ENCODE measurements at places on chromosomes 6 and 20.

GRCh38 chr6:69801225-69801624, 4.4 kb upstream of the LMBRD1 start:
- no peak for DNase-seq

GRCh38 chr20:60087563-60088105, 129.4 kb downstream of the CDH26 start:
- no peak for DNase-seq

DNA sequence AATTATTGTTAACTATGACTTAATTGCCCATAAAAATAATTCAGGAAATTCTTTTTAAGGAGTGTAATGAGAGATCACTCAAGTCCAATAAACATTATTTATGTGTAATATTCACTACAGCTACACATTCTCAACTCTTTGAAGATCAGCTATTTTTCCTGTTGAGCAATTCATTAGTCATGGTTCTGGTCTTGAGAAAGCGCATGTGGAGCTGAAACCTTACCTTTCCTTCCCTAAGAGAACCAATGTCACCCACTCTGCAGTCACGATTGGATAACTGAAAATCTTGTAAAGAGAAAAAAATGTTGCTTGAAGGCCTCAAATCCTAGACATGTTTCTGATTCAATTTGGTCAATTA, 736.9 kb upstream of the MARCKS start:
- no peak for DNase-seq

GRCh38 chr6:118249680-118250079, 298.4 kb upstream of the PLN start:
- DNase-seq: no peak

GRCh38 chr20:9911519-9911918, 72.6 kb upstream of the PAK5 start:
- DNase-seq: no peak

- no peak for DNase-seq
Measured at GRCh38 chr6:47230579-47230978, 79.1 kb downstream of the TNFRSF21 start.

DNA sequence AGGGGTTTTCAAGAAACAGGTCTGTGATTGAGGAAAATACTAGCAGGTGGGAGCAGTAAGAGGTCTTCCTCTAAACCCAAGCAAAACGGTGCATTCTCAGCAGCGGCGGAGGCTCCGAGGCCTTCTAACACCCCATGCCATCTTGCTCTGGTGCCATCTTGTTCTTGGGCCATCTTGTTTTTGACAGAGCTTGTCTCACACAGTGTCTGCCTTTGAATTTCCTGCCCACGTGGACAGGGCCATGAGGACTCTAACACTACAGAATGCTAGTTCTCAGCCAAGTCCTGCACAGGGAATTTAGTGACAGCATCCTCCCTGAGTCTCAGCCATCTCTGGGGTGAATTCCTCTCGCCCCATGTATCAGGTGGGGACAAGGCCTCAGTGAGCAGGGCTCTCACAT, 76.4 kb downstream of the PSMG4 start:
- DNase-seq: no peak

- peak; percentile 45 for DNase-seq
Measured at GRCh38 chr20:53773792-53774401, 180.3 kb upstream of the ZNF217 start.

DNA sequence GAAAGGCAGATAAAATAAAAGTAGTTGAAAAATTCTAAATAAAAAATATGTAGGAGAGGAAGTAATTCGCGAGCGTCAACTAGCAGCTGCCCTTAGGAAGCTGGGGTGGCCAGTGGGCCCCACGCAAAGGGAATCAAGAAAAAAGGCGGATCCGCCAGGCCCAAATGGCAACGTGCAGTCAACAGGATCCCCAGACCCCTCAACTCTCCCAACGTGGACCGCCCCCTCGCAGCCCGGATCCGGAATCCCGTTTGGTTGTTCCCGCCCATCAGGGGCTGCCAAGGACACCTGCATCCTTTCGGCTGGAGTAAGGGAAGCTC, 296 bp downstream of the DZANK1 start:
- peak; percentile 58 for DNase-seq

DNA sequence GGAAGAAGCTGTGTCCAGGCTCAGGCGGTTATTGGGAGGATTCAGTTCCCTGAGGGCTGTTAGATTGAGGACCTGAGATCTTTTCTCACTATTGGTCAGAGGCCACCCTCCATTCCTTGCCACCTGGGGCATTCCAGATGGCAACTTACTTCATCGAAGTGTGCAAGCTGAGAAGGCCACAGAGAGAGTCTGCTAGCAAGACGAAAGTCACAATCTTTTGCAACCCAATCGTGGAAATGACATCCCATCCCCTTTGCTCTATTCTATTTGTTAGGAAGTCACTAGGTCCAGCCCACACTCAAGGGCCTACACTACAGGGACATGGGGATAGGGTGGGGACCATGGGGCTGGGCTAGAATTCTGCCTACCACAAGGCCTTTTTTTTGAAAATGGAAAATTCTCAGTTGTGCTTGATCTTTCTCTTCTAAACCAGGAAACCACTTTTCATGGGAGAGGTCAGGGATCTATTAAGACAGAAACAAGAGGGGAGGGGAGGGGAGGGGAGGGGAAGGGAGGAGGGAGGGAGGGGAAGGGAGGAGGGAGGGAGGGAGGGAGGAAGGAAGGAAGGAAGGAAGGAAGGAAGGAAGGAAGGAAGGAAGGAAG, 217.2 kb downstream of the BCAS1 start:
- no peak for DNase-seq

GRCh38 chr6:57027301-57027700, 19.2 kb upstream of the KIAA1586 start:
- no peak for DNase-seq

DNA sequence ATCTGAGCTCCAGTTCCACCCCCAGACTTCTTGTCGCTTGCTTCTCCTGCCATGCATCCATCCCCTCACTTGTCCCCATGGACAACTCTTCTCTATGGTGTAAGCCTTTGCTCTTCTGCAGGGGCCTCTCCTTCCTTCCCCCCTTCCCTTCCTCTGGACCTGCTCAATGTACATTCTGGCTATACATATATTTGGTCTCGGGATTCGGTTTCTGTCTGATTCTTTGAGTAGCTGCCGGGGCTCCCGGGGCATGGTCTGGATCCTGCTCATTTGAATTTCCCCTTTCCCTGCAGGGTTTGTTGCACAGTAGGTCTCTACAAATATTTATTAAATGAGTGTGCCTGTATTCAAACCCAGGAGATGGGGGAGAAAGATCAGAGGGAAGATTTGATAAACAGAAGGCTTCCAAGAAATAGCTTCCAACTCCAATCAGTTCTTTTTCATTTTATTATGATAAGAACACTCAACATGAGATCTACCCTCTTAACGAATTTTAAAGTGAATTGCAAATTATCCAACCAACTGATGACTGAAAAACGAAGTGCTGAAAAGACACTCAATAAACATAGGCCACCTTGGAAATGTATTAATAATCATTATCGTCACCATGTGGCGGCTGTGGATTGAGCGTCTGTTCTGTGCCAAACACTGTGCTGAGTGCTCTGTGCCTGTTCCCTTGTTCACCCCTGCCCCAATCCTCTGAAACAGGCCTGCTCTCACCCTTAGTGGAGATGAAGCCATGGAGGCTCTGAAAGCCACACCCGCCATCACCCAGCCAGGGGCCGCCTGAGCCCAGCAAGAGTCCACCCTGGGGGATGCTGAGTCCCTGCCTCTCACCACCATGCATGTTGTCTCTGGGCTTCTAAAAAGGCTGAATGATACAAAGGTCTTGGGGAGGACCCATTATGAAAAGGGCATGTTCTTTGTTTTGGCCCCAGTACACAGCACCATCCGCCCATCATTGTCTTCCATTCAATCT, 34.3 kb upstream of the APCDD1L start:
- DNase-seq: no peak

- DNase-seq: no peak
Measured at GRCh38 chr6:10080561-10080960, 334.3 kb downstream of the TFAP2A start.

GRCh38 chr20:33531885-33532284, 42.0 kb downstream of the CBFA2T2 start:
- DNase-seq: no peak

DNA sequence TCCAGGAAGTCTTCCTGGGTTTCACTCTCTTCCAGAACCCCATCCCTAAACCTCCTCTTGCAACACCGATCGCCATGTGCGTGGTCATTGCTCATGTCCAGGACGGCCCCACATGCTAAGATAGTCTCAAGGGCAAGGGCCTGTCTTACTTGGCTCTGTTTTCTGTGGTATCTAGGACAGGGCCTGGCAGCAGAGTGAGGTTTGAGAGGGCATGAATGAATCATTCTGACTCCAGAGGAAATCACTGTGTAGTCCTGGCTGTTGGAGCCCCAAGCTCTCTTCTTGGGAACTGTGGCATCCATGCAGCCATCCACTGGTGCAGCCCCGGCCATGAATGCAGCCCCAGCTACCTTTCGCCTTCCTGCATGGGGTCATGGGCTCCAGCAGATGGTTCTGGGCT, 12.4 kb downstream of the SIRPA start:
- DNase-seq: no peak

GRCh38 chr20:36010825-36011224, 42.4 kb downstream of the CNBD2 start:
- no peak for DNase-seq

- no peak for DNase-seq
Measured at GRCh38 chr6:142395768-142396231, 94.0 kb downstream of the ADGRG6 start.

GRCh38 chr6:114058435-114058834, 87.5 kb upstream of the HDAC2 start:
- DNase-seq: no peak

- no peak for DNase-seq
Measured at GRCh38 chr6:57097596-57097995, 7.6 kb downstream of the ZNF451 start.

Measured in 8988T (cell line).